K562 (cell line): ENCODE measurements at places on chromosomes 4 and X. TPM values are rescaled to one million over a fixed set of nuclear protein-coding genes. Genes with fewer than 3 reads are reported as not detected.

SSX4B gene
- 3.0 TPM in 2 replicates for total RNA-seq

C4orf54 gene
- total RNA-seq = not detected in 2 replicates

S100G gene
- not detected in 2 replicates for total RNA-seq

DNA sequence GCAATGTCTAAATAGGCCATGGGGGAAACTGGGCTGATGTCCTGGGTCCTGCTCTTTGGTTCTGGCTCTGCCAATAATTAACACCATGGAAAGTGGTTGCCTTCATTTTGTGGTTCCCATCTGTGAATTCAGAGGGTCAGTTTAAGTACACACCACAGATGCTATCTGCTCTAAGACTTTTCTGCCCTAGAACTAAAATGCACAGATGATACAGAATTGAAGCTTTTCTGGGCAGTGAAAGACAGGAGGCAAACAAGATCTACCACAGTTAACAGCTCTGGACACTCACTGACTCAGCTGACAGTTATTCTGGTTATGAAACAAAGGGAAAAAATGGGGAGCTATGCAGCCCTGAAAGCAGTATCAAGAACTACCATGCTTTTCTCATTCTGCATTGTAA lies 37.3 kb downstream of the APBB2 start:
- no peaks in the 10 kb centered on the region for H3K4me1 ChIP-seq
- no peak for DNase-seq
- H3K27ac ChIP-seq = no peak overlapping the region
- no peak overlapping the region for H3K4me3 ChIP-seq
- no peaks in the 10 kb centered on the region for H3K36me3 ChIP-seq
- H3K27me3 ChIP-seq = no peaks in the 10 kb centered on the region

GRCh38 chrX:9573282-9574106 lies 108.6 kb downstream of the TBL1X start:
- H3K4me1 ChIP-seq = peaks cover 5% of the 10 kb centered on the region
- no peak overlapping the region for H3K27ac ChIP-seq

DNA sequence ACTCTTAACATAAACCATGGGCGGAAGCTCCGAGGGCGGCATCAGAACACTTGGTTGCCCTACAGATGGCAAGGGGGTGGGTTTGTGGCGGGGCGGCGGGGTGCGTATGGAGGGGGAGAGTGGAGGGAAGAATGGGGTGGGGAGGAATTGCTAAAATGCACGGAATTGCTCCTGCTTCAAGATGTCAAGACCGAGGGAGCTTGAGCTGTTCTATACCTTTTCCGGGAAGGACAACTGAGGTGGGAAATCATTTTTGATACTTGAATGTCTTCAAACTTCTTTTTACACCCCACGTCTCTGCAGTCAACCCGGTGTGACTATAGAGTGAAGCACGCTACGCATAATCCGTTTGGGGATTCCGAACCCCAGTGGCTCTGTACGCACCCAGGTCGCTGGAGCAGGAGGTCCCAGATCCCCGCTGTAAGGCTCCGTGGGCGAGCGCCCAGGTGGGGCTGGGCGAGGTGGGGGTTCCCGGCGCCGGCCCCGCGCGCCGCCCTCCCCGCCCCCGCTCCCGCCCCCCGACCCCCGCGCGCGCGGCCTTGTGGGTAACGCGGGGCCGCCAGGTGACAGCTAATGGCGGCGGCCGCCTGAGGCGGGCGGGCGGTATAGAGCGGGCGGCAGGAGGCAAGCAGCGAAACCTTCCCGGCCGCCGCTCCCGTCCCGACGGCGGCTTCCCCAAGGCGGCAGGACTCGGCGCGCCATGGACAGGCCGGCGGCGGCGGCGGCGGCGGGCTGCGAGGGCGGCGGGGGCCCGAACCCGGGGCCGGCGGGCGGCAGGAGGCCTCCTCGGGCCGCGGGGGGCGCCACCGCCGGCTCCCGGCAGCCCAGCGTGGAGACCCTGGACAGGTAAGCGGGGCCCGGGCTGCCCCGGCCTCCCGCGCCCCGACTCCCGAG lies at the start of gene MTMR1:
TSS of gene MTMR1 (plus strand) at position 566 of the 894 bp plus-strand sequence. CDS start at position 701, 135 bp downstream.
- H3K27ac ChIP-seq = peak within 1 kb of the TSS; percentile 61

DNA sequence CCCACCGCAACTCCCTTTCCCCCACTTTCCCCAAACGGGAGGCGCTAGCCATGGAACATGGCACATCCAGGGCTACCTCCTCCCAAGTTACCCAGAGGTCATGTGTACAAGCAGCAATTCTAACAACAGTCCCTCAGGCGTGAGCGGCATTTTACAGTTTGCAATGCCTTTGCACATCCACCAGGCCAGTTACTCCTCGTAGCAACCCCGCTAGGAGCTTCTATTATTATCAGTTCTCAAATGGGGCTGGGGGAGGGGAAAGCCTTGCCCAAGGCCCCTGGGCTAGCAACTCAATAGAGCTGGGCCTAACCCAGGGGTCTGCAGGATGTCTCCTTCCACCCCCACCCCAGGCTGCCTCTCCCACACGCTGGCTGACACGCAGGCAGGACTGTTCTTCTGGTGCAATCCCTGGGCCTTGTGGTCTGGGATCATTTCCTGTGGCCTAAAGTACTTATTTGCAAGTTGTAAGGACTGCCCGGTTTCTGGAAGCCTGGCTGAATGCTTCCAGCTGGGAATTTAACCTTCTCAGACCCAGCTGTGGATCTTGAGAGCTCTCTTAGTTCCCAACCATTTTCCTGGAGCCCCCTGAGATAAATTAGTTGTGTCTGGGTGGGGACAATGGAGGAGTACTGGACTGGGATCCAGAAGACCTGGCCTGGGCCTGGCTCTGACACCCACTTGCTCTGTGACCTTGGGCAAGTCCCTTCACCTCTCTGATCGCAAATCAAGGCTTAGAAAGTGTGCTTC lies 27.7 kb downstream of the PJA1 start:
- H3K36me3 ChIP-seq = no peaks in the 10 kb centered on the region
- no peak overlapping the region for H3K4me3 ChIP-seq
- H3K27me3 ChIP-seq = peaks cover 22% of the 10 kb centered on the region; the same call in 1 of the 2 replicates
- DNase-seq = no peak
- no peaks in the 10 kb centered on the region for H3K4me1 ChIP-seq
- no peak overlapping the region for H3K27ac ChIP-seq

- no peak overlapping the region for H3K4me3 ChIP-seq
- H3K27ac ChIP-seq = no peak overlapping the region
- H3K27me3 ChIP-seq = no peaks in the 10 kb centered on the region
- H3K36me3 ChIP-seq = no peaks in the 10 kb centered on the region
- no peaks in the 10 kb centered on the region for H3K4me1 ChIP-seq
- no peak for DNase-seq
Measured at GRCh38 chr4:142386449-142386848, 459.7 kb downstream of the INPP4B start.

DNA sequence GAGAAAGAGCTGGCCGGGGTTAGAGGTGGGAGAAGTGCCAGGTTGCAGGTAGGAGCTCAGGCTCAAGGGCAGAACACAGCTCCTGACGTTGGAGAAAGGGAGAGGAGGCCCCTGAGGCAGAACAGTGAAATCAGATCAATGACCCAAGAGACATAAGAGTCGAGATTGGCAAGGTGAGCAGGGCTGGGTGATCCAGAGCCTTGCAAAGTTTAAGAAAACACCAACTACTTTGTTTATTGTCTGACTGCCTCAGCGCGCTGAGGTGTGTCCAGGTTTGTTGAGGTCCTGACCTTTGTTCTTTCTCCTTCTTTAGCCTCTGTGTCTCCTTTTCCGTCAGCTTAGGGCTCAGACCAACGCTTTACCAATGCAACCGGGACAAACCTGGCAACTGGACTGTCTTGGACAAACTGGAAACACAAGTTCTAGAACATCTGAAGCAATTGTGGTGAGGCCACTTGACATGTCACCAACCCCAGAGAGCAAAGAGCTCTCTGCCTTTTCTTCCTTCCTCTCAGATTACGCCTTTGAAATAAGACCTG lies 28.3 kb downstream of the CHRNA9 start:
- no peaks in the 10 kb centered on the region for H3K36me3 ChIP-seq
- H3K27ac ChIP-seq = no peak overlapping the region
- no peak overlapping the region for H3K4me3 ChIP-seq
- peaks cover 45% of the 10 kb centered on the region for H3K27me3 ChIP-seq

GRCh38 chr4:110193822-110194761 lies 4.3 kb downstream of the ELOVL6 start:
- H3K27me3 ChIP-seq = no peaks in the 10 kb centered on the region
- H3K4me1 ChIP-seq = peaks cover 26% of the 10 kb centered on the region
- peak overlapping the region; percentile 98 for H3K27ac ChIP-seq
- DNase-seq = peak; percentile 96
- peaks cover 47% of the 10 kb centered on the region for H3K36me3 ChIP-seq
- no peak overlapping the region for H3K4me3 ChIP-seq

DNA sequence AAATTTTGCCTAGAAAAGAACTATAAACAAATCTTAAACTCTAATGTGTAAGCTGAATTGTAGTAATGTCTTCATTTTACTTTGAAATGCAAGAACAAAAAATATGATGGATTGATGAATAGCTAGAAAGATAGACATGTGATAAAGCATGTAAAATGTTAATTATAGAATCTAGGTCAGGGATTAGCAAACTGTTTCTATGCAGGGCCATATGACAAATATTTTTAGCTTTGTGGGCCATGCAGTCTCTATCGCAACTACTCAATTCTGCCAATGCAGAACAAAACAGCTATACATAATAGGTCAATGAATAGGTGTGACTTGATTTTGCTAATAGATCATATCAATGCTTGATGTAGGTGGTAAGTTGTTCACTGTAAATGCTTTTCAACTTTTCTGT lies 75.3 kb downstream of the TBCK start:
- no peak for DNase-seq
- no peak overlapping the region for H3K4me3 ChIP-seq
- H3K36me3 ChIP-seq = peaks cover 8% of the 10 kb centered on the region; the same call in 2 of the 3 replicates
- H3K4me1 ChIP-seq = no peaks in the 10 kb centered on the region; the same call in 2 of the 3 replicates
- no peak overlapping the region for H3K27ac ChIP-seq

DNA sequence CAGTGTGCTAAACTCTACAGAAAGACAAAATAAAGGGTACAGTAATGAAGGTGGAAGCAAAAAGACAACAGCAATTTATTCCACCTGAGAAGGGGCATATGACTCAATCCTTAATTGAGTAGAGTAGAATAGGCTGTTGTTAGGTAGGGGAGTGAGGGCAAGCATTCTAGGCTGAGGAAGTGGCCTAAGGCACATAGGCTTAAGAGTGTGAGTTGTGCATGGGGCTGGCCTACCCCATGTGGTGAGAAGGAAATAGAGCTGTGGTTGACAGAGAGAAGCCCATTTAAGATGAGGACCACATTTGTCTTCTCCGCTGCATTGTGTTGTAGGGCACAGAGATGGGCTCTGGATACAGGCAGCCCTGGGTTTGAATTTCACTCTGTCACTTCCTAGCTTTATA lies 3.4 kb upstream of the ZCCHC18 start:
- peaks cover 25% of the 10 kb centered on the region for H3K27me3 ChIP-seq
- no peaks in the 10 kb centered on the region for H3K4me1 ChIP-seq
- H3K4me3 ChIP-seq = no peak overlapping the region
- no peak for DNase-seq
- no peak overlapping the region for H3K27ac ChIP-seq

GRCh38 chr4:142380052-142380602 lies 466.0 kb downstream of the INPP4B start:
- H3K36me3 ChIP-seq = no peaks in the 10 kb centered on the region
- H3K27me3 ChIP-seq = no peaks in the 10 kb centered on the region
- H3K4me1 ChIP-seq = no peaks in the 10 kb centered on the region
- no peak for DNase-seq

DNA sequence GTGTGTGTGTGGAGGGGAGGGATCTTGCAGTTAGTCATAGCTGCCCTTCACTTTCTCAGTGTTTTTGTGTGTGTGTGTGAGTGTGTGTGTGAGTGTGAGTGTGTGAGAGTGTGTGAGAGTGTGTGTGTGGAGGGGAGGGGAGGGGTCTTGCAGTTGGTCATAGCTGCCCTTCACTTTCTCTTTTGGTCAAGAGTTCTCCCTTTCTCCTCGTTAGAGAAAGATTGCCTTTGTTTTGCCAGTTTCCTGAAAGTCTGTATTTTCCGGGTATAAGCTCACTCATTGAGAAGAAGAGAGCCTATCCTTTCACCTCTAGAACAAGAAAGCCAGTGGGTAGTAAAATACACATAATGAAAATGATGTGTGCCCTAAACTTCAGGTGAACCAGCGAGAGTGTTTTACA lies 75.2 kb upstream of the ENPP6 start:
- H3K4me1 ChIP-seq = no peaks in the 10 kb centered on the region; the same call in 2 of the 3 replicates
- H3K27me3 ChIP-seq = no peaks in the 10 kb centered on the region
- no peak overlapping the region for H3K4me3 ChIP-seq
- no peak for DNase-seq

- no peak for DNase-seq
- H3K4me1 ChIP-seq = no peaks in the 10 kb centered on the region
- no peaks in the 10 kb centered on the region for H3K27me3 ChIP-seq
- H3K27ac ChIP-seq = no peak overlapping the region
Measured at GRCh38 chrX:45757272-45757671, 556.6 kb upstream of the DIPK2B start.

- no peak overlapping the region for H3K4me3 ChIP-seq
- H3K27me3 ChIP-seq = peaks cover 12% of the 10 kb centered on the region
- no peaks in the 10 kb centered on the region for H3K36me3 ChIP-seq
- DNase-seq = peak; percentile 34
Measured at GRCh38 chr4:41216294-41217019, 2.1 kb upstream of the APBB2 start.

- no peak for DNase-seq
- no peak overlapping the region for H3K27ac ChIP-seq
- no peak overlapping the region for H3K4me3 ChIP-seq
Measured at GRCh38 chrX:133333154-133333750, 82.0 kb downstream of the GPC4 start.

DNA sequence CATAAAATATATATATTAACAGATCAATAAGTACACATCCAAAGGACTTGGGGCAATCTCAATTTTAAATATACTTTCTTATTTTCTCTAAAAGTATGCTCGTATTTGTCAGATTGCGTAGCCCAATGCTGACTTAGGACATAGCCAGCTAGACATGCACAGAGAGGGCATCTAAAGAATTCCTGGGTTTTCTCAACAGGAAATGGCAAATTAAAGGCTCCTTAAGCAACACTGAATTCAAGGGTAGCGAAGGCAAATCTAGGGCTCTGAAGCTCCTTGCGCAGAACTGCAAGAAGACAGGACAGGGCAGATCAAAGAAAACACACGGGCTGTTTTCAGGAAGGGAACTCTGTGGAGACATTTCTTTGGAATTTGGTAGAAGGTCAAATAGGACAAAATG lies 94.6 kb upstream of the FTHL17 start:
- H3K4me1 ChIP-seq = no peaks in the 10 kb centered on the region
- H3K27ac ChIP-seq = no peak overlapping the region
- no peaks in the 10 kb centered on the region for H3K27me3 ChIP-seq
- H3K36me3 ChIP-seq = no peaks in the 10 kb centered on the region
- DNase-seq = no peak

DNA sequence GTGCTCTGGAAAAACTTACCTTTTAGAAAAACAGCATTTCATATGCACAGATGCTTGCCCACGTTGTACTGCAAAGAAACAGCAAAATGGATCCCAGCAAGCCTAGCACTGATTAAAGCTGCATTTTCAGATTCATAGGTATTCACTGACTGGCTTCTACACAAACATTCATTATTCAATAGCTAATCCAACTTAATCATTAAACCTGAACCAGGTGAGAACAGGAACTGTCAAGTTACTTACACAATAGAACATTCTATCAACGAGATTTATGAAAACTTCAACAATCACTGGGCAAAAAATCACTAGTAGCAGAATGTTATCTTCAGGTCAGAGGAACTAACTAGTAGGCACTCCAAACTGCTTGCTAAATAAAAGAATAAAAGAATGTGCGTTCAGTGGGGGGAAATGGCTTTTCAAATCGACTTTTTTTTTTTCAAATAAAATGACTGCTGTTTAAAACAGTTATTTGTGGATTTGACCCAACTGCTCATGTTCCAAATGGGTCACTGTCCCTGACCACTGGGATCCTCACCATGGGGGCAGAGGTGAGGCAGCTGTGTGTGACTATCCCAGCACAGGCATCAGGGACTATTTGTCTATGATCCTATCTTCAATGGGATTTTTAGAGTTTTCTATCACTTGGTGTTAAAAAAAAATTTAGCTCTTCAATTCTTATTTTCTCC lies 42.3 kb downstream of the STX18 start:
- H3K4me1 ChIP-seq = peaks cover 5% of the 10 kb centered on the region; the same call in 1 of the 2 replicates
- no peak overlapping the region for H3K4me3 ChIP-seq
- no peaks in the 10 kb centered on the region for H3K27me3 ChIP-seq
- no peak overlapping the region for H3K27ac ChIP-seq
- no peaks in the 10 kb centered on the region for H3K36me3 ChIP-seq
